ENCODE measurements at places on chromosomes 4 and X. TPM values are rescaled to one million over a fixed set of nuclear protein-coding genes. Genes with fewer than 3 reads are reported as not detected.

DNA sequence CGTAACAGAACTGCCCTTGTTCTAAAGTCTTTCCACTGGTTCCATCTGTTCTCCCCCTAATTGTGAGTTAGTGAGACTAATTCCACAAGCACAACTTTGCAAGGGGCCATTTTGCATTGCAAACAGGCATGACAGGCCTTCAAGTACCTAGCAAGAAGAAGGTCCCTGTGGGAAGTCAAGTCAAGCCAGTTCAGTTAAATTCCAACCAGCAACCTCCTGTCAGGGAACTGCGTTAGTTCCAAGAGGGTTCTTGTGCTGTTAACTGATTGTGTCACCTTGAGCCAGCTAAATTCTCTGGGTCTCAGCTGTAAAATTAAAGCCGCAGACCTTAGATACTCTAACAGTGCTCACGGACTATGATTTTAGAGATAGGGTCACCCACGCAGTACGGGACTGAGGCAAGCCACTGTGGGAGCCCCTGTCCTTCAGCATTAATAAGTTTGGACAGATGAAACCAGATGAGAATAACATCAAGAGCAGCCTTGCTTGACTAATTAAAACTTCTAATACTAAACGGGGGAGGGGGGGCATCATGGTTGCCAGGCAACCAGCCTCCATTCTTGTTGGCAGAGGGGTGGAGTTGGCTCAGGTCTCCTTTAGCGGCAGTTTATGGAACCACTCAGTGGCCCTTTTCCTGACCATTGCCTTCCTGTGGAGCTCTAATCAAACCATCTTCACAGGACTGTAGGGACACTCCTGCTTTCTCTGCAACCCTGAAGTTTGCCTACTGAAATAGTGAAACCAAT is 24.1 kb upstream of the TMEM150C start:
- no peaks in the 10 kb centered on the region for H3K4me1 ChIP-seq
- H3K27me3 ChIP-seq: peaks cover 6% of the 10 kb centered on the region
- no peak overlapping the region for H3K27ac ChIP-seq

GRCh38 chr4:74056858-74057562 is 18.5 kb upstream of the CXCL3 start:
- H3K4me3 ChIP-seq: no peak overlapping the region
- H3K27ac ChIP-seq: peak overlapping the region; percentile 86
- no peaks in the 10 kb centered on the region for H3K36me3 ChIP-seq

- H3K4me1 ChIP-seq: peaks cover 12% of the 10 kb centered on the region
- no peaks in the 10 kb centered on the region for H3K27me3 ChIP-seq
- 0 out of 2 replicates have a peak, but pooled peaks cover 4% of the 10 kb centered on the region for H3K36me3 ChIP-seq
- peak overlapping the region; percentile 93 for H3K4me3 ChIP-seq
- no peak for DNase-seq
These were observed 356 bp downstream of the FRG1 start for GRCh38 chr4:189941005-189941450.

- peaks cover 22% of the 10 kb centered on the region for H3K4me1 ChIP-seq
- no peaks in the 10 kb centered on the region for H3K36me3 ChIP-seq
- H3K27ac ChIP-seq: peak overlapping the region; percentile 69
- peak; percentile 62 for DNase-seq
These were observed 17.0 kb upstream of the AP1AR start for GRCh38 chr4:112214390-112215264.

OPRPN gene
- not detected for total RNA-seq

DNA sequence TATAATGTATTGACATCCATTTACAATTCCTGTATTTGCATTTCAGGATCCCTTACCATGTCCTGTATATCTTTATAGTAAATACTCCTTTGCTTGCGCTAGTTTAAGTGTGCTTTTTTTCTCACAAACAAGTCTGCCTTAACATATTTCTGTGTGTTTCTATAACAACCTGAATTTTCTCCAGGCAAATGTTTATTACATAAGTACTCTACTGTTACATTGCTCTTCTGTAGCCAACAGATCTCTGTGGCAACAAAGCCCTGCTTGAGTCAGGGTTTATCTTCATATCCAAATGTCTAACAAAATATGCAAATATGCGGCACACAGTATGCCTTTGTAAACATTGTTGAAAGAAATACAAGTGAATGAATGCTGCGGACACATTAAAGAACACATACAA is 625.5 kb downstream of the TLL1 start:
- no peak overlapping the region for H3K4me3 ChIP-seq
- no peak overlapping the region for H3K27ac ChIP-seq
- no peak for DNase-seq
- H3K27me3 ChIP-seq: no peaks in the 10 kb centered on the region
- no peaks in the 10 kb centered on the region for H3K36me3 ChIP-seq
- no peaks in the 10 kb centered on the region for H3K4me1 ChIP-seq

RAPGEF2 gene
- 21.7 TPM for total RNA-seq

IGFBP7 gene
- 951 TPM for total RNA-seq

- H3K4me1 ChIP-seq: no peaks in the 10 kb centered on the region
- H3K36me3 ChIP-seq: no peaks in the 10 kb centered on the region
- DNase-seq: no peak
- H3K27ac ChIP-seq: no peak overlapping the region
- H3K4me3 ChIP-seq: no peak overlapping the region
These were observed 4.9 kb upstream of the CPLX1 start for GRCh38 chr4:830601-831482.

DNA sequence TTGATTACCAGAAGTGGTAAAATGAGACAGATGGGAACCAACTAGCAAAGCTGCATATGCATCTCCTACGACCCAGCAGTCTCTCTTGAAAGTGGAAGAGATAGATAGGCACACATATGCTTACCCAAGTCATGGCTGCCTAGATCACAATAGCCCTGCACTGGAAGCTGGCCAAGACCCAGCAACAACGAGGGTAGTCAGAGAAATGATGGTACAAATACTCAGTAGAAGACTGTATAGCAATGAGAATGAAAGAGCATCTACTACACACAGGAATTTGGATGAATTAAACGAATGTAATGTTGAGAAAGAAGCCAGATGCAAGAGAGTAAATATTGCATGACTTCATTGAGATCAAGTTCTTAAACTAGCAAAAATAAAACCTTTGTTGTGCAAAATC is 100.3 kb upstream of the FAT1 start:
- H3K4me1 ChIP-seq: peaks cover 7% of the 10 kb centered on the region
- peak; percentile 41 for DNase-seq
- H3K27ac ChIP-seq: no peak overlapping the region

DNA sequence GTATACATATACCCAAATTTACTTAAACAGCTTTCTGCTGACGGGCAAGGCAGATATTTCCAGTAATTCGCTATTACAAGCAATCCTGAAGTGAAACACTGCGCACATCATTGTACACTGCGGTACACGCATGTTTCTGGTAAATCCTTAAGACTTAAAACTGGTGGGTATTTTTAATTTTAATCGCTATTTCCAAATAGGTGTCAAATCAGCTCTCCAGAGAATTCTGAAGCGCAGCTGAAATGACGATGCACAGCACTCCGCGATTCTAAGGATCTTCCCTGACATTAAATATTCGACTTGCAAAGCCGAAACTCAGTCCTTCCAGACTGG is 361 bp downstream of the TMEM128 start:
- H3K27me3 ChIP-seq: no peaks in the 10 kb centered on the region
- no peaks in the 10 kb centered on the region for H3K36me3 ChIP-seq
- peaks cover 14% of the 10 kb centered on the region for H3K4me1 ChIP-seq
- peak overlapping the region; percentile 84 for H3K4me3 ChIP-seq
- no peak for DNase-seq

DNA sequence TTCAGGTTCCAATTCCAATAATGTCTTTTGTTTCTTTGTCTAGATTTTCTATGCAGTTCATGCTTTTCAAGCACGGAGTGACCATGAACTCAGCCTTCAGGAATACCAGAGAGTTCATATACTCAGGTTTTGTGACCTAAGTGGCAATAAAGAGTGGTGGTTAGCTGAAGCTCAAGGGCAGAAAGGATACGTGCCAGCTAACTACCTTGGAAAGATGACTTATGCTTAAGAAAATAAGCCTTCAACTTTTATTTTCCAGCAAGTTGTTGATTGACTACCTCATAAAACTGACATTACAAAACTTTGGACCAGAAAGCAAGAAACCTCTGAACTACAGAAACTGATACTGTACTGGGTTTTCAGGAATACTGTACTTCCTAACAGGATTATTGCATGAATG is 30.8 kb downstream of the INTS12 start:
- H3K27me3 ChIP-seq: no peaks in the 10 kb centered on the region
- H3K27ac ChIP-seq: no peak overlapping the region
- H3K36me3 ChIP-seq: peaks cover 3% of the 10 kb centered on the region
- H3K4me1 ChIP-seq: no peaks in the 10 kb centered on the region
- no peak for DNase-seq
